Activated T-cell treated with anti-CD3 and anti-CD28 coated beads, Interleukin-2, amount 50 U/mL, for 72 hours (primary cell): ENCODE measurements at places on chromosomes 3 and 15.

DNA sequence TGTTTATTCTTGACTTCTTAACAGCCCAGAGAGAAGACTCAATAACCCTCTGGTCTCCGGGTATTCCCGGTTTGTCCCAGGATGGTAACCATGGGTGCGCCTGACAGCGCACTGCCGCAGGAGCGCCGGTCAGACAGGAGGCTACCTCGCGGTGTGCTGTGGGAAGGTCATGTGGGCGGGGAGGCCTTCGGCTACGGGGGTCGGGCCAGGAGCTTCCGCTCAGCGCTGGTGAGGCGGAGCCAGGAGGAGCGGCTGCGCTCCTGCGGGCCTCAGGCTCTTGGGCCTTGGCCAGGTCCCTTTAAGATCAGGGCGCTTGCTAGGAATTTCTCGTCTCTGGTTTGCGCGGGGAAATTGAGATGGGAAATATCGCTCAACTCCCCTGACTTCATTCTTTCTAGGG, 182.3 kb upstream of the NDN start:
- no peak for DNase-seq

DNA sequence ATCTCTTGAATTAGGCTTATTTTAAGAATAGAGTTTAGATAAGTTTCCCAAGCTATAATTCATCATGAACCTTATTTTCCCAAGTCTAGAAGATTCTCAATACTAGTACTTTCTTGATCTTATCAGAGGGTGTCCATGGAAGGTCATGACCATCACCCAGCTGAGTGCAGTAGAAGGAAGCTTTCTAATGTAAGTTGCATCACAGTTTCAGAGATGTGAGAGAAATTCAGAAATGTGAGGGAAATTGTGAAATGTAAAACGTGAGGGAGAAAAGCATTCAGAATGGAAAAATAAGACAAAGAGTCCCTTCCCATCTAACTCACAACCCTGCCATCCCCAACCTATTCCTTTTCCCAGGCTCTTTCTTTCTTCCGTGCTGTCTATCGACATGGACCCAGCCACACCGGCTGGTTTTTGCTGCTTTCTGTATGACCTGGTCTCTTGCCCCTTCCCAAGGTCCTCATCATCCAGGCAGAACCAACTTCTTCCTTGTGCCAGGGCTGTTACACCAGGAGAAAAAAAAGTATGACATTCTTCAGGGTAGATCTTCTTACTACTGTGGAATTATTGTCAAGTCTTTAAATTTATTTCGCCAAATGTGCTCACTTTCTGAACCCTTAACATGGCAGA, 6.7 kb downstream of the CAPN3 start:
- DNase-seq, result no peak

- DNase-seq, result no peak
Measured at GRCh38 chr3:48684480-48685143, 1.1 kb downstream of the NCKIPSD start.

GRCh38 chr3:64530434-64531049, 157.3 kb downstream of the ADAMTS9 start:
- peak; percentile 24 for DNase-seq

DNA sequence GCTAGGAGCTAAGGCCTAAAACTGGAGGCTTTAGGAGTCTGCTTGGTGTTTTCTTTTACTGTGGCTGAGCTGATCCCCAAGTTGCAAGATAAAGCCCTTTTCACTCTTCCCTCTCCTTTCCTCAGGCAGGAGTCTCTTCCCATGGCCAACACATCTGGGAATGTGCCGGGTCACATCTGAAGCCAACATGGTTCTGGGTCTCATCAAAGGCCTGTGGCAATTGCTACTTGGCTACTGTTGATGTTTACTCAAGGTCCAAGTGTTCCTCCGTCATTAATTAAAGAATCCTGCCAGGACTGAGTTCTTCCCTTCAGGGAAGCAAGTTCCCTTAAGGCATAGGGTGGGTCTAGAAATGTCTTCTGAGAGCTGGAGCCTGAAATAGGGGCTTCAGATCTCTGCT, 230.2 kb downstream of the GBE1 start:
- DNase-seq, result no peak

DNA sequence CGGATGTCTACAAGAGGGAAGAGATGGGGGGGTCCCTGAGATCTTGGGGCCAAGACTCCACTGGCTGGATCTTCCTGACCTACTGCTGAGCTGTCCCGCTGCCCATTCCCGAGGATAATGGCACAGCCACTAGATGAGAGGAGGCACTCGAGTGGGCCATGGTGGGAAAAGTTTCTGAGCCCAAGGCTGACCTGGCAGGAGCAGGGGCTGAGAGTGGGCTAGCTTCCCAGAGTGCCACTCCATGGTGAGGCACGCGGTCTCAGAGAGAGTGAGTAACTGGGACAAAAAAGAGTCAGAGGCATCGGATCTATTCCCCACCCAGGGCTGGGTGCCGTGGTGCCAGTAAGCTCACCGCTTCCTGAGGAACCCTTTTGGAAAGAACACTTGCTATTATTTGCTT, 10.9 kb downstream of the SLC51B start:
- DNase-seq, result no peak

DNA sequence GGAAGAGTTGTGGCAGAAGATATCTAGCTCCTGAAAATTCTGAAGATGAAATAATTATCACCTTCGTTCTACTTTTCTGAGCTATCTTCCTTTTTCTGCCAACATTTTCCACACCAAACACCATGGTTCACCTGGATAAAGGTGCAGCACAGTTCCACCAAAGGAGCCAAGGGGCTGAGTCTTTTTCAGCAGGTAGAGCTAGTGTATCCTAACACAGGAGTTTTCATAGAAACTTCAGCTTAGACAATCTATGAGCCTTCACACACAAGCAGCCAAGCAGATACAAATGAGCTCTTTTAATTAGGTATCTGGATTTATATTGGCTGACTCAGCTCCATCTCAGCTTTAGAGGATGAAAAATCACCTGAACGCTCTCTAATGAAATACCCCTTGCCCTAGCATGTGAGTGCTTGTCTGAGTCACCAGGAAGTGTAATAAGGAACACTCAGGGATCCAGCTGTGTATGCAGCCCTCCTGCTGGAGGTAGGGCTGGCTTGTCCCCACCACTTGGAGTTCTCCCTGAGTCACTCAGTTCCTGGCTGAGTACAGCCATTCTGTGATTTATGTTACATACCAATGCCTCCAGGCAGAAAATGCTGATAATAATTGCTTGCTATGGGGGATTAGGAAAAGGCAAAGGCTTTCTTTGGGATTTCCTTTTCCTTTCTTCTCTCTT, 385.7 kb downstream of the LSAMP start:
- DNase-seq, result no peak

DNA sequence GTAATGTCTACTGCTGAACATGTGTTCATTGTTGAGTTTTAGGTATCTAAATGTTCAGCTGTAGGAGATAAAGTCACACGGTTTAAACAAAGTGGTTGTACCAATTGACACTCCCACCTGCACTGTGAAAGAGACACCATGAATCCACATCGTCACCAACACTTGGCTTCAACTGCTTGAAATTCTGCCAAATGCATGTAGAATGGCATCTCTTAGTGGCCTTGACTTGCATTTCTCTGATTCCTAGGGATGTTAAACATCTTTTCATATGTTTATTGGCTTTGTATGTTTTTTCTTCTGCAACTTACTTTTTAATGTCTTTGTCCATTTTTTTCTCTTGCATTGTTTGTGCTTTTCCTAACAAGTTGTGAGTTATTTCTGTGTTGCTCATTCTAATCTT, 43.4 kb downstream of the RPLP1 start:
- no peak for DNase-seq

DNA sequence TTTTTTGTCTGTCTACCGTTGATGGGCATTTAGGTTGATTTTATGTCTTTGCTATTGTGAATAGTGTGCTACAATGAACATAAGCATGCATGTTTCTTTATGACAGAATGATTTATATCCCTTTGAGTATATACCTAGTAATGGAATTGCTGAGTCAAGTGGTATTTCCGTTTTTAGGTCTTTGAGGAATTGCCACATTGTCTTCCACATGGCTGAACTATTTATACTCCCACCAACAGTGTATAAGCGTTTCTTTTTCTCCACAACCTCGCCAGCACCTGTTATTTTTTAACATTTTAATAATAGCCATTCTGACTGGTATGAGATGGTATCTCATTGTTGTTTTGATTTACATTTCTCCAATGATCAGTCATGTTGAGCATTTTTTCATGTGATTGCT, 89.6 kb upstream of the GALNT15 start:
- no peak for DNase-seq

GRCh38 chr15:100783291-100783690, 96.3 kb upstream of the ALDH1A3 start:
- DNase-seq, result no peak

DNA sequence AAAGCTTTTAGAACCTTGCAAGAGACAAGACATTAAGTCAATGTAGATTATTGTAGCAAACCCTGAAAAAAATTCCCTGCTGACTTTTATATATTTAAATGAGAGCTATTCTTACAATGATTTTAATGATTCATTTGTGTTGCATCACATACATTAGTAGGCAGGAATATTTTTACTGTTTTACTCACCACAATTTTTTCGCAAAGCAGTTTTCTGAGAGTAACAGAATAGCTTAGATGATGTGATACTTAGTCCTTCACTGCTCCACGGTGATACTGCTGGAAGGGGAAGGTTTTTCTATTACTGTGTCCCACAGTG, 43.9 kb upstream of the CLRN1 start:
- no peak for DNase-seq

GRCh38 chr3:151708868-151709267, 24.9 kb upstream of the AADACL2 start:
- DNase-seq, result no peak

DNA sequence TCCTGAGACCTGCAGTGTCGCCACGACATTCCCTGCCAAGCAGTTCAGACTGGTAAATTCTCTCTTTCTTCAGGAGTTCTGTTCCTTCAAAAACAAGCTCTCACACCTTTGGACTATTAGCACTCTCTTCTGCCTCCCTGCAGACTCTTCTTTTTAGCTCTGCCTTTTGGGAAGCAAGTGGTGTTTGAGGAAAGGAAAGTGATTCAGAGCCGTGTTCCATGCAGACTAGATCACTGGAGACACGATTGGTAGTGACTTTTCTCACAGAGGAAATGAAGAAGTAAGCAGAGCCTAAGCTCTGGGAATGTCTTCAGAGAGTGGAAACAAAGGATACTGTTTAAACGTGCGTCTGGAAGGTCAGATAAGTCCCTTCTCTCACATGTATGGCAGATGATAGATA, 270.6 kb upstream of the TPRG1 start:
- no peak for DNase-seq

DNA sequence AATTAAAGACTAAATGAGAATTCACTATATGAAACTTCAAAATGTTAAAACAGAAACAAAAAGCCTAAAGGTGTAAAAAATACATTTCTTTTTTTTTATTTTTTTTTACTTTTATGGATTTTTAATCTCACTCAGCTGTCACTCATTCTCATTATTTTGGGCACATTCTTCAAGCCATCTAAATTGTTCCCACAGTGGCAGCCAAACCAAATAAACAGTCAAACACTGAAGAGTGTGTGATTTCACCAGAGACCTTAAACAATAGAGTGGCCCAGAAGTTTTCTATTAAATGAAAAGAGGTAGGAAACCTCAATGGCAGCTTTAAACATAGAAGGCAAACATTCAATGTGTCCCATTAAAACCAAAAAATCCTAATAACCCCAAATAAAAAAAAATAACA, 616.1 kb downstream of the OTOL1 start:
- no peak for DNase-seq

GRCh38 chr3:61222467-61222866, 28.8 kb downstream of the FHIT start:
- no peak for DNase-seq

DNA sequence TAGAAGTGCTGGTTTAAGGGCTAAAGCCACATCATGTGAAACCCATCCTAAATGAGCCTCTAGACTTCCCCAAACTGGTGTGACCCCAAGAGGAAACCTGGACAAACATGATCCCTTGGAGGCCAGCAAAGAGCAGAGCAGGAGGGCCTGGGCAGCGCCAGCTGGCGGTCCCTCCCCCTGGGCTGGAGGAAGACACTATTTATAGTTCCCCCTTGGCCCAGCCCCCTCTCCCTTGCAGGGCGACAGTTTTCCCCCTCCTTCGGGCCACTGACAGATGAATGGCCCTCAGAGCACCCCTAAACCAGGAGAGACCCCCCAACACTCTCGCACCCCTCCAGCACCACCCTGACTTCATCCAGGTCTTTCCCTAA, 2.9 kb downstream of the UCN2 start:
- no peak for DNase-seq

DNA sequence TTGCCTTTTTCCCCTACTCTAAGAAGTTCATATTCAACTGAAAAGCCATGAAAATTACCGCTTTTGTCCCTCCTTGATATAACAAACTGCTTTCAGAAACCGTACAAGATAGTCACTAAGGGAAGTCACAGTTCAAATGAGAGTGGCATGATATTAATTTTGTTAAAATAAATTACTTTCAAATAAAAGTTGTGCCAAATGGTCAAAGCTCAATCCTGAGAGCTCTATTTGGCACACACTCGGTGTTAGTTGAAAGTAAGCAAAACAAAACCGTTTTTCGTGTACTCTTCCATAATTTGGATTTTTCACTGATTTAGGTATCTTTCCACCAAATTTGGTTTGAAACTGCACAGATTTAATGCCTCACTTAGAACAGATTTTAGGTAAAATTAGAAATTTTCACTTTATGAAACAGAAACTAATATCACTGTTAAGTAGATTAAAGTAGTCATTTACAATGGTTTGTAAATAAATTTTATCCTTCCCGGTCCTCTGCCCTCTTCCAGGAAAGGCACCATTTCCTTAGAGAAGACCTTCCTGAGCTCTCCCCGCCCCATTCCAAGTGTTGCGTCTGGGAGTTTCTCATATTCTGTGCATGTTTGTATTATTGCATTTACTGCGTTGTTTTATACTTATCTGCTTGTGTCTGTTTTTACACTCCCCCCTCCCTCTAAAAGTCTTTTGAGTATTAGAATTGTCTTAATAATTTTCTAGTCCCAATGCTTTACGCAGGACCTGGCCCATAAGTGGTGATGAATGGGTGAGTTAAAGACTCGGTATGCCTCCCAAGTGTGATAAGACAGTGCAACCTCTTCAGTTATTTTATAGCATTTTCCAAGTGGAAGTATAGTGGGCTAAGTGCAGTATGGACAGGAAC, 853 bp downstream of the TCAIM start:
- DNase-seq, result no peak

- peak; percentile 21 for DNase-seq
Measured at GRCh38 chr15:49235446-49236124, 65.5 kb downstream of the GALK2 start.

DNA sequence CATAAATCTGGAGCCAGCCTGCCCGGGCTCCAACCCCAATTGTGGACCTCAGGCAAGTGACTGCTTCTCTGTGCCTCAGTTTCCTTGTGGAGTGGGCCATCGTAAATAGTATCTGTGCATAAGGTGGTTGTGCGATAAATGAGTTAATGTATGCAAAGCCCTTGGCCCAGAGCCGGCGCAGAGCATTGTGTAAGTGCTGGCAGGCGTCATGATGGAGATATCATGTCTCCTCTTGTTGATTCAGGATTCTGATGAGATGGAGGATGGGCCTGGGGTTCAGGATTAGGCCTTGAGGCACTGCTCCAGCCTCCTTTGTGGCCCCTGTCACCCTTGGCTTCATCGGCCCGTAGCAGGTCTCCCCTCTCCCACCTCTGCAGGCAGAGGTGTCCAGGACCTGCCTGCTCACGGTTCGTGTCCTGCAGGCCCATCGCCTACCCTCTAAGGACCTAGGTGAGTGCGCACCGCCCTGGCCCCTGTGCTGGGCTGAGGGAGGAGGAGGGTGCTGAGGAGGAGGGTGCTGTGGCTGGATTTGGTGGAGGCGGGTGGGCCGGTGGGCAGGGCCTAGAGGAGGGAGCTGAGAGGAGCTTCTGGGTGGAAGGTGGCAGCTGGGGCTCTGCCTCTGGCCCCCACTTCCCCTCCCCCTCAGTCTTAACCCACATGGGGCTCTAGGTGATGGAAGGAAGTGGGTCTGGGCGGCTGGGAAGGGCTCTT, 1.3 kb downstream of the PLA2G4B start:
- no peak for DNase-seq
